ENCODE measurements at places on chromosomes 5 and 9. TPM values are rescaled to one million over a fixed set of nuclear protein-coding genes. Genes with fewer than 3 reads are reported as not detected.
A peak's percentile ranks its signal among the peaks of the same experiment; 100 is the strongest.

ARID3C gene
- polyA plus RNA-seq, result 0.06 TPM

GRCh38 chr9:95091601-95092261, 225.8 kb downstream of the FANCC start:
- DNase-seq, result no peak
- no peak overlapping the region for H3K4me3 ChIP-seq
- peaks cover 85% of the 10 kb centered on the region for H3K4me1 ChIP-seq
- H3K27me3 ChIP-seq, result no peaks in the 10 kb centered on the region

- no peaks in the 10 kb centered on the region for H3K27me3 ChIP-seq
- no peaks in the 10 kb centered on the region for H3K4me1 ChIP-seq
- H3K4me3 ChIP-seq, result no peak overlapping the region
- no peak for DNase-seq
- no peak overlapping the region for H3K27ac ChIP-seq
These were observed 6.5 kb upstream of the CCDC192 start for GRCh38 chr5:127696683-127697082.

KIF27 gene
- polyA plus RNA-seq, result not detected

- no peak overlapping the region for H3K4me3 ChIP-seq
- H3K27ac ChIP-seq, result no peak overlapping the region
These were observed 876.3 kb upstream of the CTNND2 start for GRCh38 chr5:12780536-12780935.

AGTPBP1 gene
- 3.7 TPM for polyA plus RNA-seq

DNA sequence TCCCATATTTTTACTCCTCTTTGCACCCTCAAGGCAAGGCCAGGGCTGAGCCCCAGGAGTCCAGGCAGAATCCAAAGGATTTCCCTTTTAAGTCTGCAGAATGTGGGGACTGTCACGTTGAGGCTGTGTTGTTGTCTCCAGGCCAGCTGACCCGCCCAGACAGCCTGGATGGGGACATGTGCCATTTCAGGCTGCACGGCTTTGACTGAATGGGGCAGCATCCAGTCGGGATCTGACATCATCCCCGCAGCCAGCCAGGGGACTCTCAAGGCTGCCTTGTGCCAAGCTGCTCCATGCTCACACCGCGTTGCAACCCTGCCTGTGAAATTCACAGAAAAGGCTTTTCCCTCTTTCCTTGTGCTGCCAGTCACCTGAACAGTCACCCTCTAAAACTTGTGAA, 2.2 kb upstream of the ZNF366 start:
- H3K27me3 ChIP-seq, result no peaks in the 10 kb centered on the region
- no peak overlapping the region for H3K4me3 ChIP-seq
- H3K36me3 ChIP-seq, result no peaks in the 10 kb centered on the region
- H3K27ac ChIP-seq, result no peak overlapping the region
- DNase-seq, result peak; percentile 67
- no peaks in the 10 kb centered on the region for H3K4me1 ChIP-seq

GRCh38 chr5:39947657-39948056, 522.9 kb upstream of the DAB2 start:
- H3K4me1 ChIP-seq, result no peaks in the 10 kb centered on the region
- no peak overlapping the region for H3K27ac ChIP-seq
- DNase-seq, result no peak
- H3K27me3 ChIP-seq, result no peaks in the 10 kb centered on the region
- no peaks in the 10 kb centered on the region for H3K36me3 ChIP-seq

CMBL gene
- 169 TPM for polyA plus RNA-seq

DNA sequence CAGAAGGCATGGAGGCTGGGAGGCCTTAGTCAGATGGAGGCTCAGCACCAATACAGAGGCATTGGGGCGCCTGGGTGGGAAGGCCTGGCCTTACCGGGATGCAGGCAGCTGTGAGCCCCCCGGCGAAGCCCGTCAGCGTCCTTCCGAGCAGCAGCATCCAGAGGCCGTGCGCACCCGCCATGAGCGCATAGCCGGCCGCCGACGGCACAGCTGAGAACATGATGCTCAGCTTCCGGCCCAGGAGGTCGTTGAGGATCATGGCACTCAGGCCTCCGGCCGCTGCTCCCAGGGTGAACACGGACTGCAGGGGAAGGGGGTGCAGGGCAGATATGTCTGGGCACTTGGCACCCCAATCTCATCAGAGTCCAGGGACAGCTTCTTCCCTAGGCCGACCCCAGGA, 2.0 kb downstream of the SLC2A6 start:
- H3K36me3 ChIP-seq, result no peaks in the 10 kb centered on the region
- no peak overlapping the region for H3K4me3 ChIP-seq
- H3K27ac ChIP-seq, result no peak overlapping the region
- no peak for DNase-seq
- H3K4me1 ChIP-seq, result peaks cover 14% of the 10 kb centered on the region

BASP1 gene
- polyA plus RNA-seq, result 7.4 TPM

TYRP1 gene
- 1.2 TPM for polyA plus RNA-seq
